Activated naive CD8-positive, alpha-beta T cell treated with anti-CD3 and anti-CD28 coated beads, Interleukin-2, amount 50 U/mL, for 24 hours (primary cell): ENCODE measurements at places on chromosomes 4 and X.

GRCh38 chr4:19047279-19047880 lies 1025.8 kb upstream of the LCORL start:
- no peaks in the 10 kb centered on the region for H3K27me3 ChIP-seq
- no peak overlapping the region for H3K4me3 ChIP-seq
- DNase-seq, result no peak
- H3K4me1 ChIP-seq, result no peaks in the 10 kb centered on the region

DNA sequence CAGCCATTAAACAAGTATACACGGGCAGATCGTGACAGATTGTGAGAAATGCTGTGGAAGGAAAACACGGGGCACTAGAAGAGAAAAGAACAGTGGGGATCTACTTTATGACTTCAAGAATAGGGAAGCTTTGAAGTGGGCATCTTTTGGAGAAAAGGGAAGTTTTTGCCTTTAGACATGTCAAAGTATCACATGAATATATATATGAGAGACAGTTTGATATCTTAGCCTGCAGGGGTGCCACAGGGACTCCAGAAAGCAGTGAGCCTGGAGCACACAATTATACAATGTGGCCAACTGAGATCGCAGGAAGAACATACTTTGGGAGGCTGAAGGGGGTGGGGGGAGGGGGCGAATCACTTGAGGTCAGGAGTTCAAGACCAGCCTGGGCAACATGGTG lies 35.7 kb downstream of the RELL1 start:
- no peak for DNase-seq
- H3K4me3 ChIP-seq, result no peak overlapping the region
- peaks cover 41% of the 10 kb centered on the region for H3K36me3 ChIP-seq
- no peak overlapping the region for H3K27ac ChIP-seq
- H3K4me1 ChIP-seq, result peaks cover 28% of the 10 kb centered on the region

DNA sequence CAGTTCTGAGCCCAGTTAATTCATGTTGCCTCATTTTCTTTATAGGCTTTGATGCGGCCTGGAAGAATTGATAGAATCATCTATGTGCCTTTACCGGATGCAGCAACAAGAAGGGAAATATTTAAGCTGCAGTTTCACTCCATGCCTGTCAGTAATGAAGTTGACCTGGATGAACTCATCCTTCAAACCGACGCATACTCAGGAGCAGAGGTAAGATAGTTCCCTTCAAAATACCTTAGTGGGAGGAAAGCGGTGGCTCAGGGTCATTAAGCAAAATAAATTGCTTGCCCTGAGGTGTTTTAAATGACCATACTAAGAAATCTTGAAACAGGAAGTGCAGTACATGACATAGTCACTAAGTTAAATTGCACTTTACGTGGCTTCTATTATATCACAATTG lies 140.6 kb upstream of the SPRY1 start:
- H3K4me3 ChIP-seq, result no peak overlapping the region
- peaks cover 7% of the 10 kb centered on the region for H3K4me1 ChIP-seq
- no peak overlapping the region for H3K27ac ChIP-seq
- no peak for DNase-seq
- peaks cover 15% of the 10 kb centered on the region for H3K36me3 ChIP-seq

- H3K27me3 ChIP-seq, result peaks cover 2% of the 10 kb centered on the region
- DNase-seq, result no peak
- no peaks in the 10 kb centered on the region for H3K4me1 ChIP-seq
- no peak overlapping the region for H3K4me3 ChIP-seq
- no peaks in the 10 kb centered on the region for H3K36me3 ChIP-seq
These were observed 43.2 kb upstream of the PITX2 start for GRCh38 chr4:110666030-110666429.

- peaks cover 1% of the 10 kb centered on the region for H3K4me1 ChIP-seq
- DNase-seq, result no peak
- H3K27ac ChIP-seq, result no peak overlapping the region
- H3K36me3 ChIP-seq, result peaks cover 12% of the 10 kb centered on the region
These were observed 19.4 kb upstream of the KLHL8 start for GRCh38 chr4:87239821-87240220.

- no peaks in the 10 kb centered on the region for H3K36me3 ChIP-seq
- no peaks in the 10 kb centered on the region for H3K27me3 ChIP-seq
- no peak for DNase-seq
- H3K4me3 ChIP-seq, result no peak overlapping the region
These were observed 36.9 kb downstream of the INTU start for GRCh38 chr4:127669691-127670090.

- H3K27me3 ChIP-seq, result no peaks in the 10 kb centered on the region
- peaks cover 6% of the 10 kb centered on the region for H3K36me3 ChIP-seq
- H3K27ac ChIP-seq, result no peak overlapping the region
These were observed 48.3 kb downstream of the RAB33B start for GRCh38 chr4:139501927-139502899.

- H3K4me1 ChIP-seq, result peaks cover 17% of the 10 kb centered on the region
- no peak for DNase-seq
- no peaks in the 10 kb centered on the region for H3K27me3 ChIP-seq
These were observed 824 bp upstream of the UGDH start for GRCh38 chr4:39528061-39528465.

DNA sequence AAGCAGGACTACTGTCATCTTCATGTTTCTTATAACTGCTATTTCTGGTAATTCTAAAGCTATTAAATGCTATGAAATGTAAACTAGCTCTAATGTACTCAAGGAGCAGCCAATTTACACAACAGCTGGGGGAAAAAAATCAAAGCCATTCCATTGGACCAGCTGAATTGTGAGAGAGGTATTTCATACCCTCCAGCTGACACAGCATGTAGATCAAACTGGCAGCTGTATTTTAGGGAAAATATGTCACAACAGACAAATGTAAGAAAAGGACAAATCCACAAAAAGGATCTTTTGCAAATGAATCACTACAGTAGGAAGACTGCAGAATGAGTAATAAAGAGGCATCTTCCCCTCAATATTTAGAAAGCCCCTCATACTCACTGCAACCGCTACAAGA lies 65.2 kb upstream of the FAM47B start:
- H3K4me1 ChIP-seq, result no peaks in the 10 kb centered on the region
- DNase-seq, result no peak
- no peak overlapping the region for H3K27ac ChIP-seq
- no peaks in the 10 kb centered on the region for H3K27me3 ChIP-seq

DNA sequence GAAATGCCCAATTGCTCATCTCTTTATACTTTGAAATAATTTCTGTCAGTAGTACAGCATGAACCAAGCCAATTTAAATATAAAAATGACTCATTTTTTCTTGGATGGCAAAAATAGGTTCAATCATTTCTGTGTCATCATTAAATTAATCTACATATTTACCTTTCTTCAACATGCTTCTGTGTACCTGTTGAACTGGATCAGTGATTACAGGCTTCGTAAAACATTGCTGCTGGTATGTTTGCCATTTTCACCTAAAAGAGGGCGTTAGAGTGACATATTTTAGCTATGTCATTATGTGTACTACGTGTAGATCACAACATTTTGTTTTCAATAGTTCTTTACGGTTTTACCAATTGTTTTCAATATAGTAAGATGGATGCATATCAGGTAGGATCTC lies 340.5 kb upstream of the MAOA start:
- no peak overlapping the region for H3K4me3 ChIP-seq
- DNase-seq, result no peak
- no peaks in the 10 kb centered on the region for H3K27me3 ChIP-seq
- H3K36me3 ChIP-seq, result no peaks in the 10 kb centered on the region
- no peak overlapping the region for H3K27ac ChIP-seq
- H3K4me1 ChIP-seq, result peaks cover 5% of the 10 kb centered on the region

DNA sequence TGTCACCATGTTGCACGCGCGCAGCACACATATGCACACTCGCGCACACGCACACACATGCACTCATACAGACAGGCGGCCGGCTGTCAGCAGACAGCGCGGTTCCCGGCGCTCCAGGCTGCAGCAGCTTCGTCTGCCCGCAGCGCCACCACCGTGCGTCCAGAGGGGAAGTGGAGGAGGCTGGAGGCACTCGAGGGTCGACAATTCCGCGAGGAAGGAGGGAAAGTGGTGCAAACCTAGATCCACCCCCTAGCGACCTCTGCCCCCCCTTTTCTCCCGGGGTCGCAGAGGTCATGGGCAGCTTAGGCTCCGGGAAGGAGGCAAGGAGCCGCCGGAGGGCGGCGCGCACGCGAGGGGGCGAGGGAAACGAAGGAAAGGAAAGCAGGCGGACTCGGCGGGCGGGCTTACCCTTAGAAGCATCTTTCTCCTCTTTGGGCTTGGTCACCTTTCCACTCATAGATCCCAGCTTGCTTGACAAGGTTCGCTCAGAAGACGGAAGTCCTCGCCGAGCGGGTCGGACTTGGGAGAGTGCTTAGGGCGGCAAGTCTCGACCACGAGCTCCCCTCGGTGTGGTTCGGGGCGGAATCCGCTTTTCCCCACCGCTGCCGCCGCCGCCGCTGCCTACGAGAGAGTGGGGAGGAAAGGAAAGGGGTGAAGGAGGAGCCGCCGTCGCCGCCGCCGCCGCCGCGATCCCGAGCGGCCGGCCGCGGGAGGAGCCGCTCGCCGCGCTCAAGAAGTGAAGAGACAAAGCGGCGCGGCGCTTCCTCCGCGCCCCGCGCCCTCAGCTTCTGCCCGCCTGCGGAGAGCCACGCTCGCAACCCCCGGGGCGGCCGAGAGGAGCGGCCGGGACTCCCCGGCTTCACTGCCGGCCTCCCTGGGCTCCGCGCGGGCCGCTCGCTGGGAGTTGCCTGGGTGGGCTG lies 326.6 kb upstream of the F9 start:
- H3K36me3 ChIP-seq, result no peaks in the 10 kb centered on the region
- peak; percentile 1 for DNase-seq
- H3K4me1 ChIP-seq, result no peaks in the 10 kb centered on the region
- H3K27ac ChIP-seq, result no peak overlapping the region
- H3K4me3 ChIP-seq, result no peak overlapping the region

GRCh38 chr4:172705565-172705964 lies 463.0 kb upstream of the GALNT7 start:
- no peak for DNase-seq
- no peak overlapping the region for H3K27ac ChIP-seq
- no peaks in the 10 kb centered on the region for H3K4me1 ChIP-seq
- H3K36me3 ChIP-seq, result no peaks in the 10 kb centered on the region

DNA sequence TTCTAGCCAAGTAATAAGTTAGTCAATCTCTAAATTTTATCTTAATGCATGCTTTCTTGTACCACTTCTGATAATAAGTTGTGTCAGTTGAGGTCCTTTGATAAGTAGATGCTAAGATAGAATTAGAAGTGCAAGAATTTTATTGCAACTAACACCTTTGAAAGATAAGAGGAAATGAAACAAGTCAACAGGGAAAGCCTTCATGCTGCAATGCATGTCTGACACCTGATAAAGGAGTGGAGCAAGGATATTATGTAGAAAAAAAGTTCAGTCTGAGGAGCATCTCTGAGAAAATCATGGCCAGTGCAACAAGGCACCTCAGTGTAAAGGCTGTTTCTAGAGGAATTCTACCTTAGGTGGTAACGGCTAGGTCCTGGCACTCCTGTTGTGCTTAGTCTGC lies 210.7 kb upstream of the PPP1R2C start:
- H3K4me1 ChIP-seq, result peaks cover 7% of the 10 kb centered on the region
- no peak for DNase-seq
- no peaks in the 10 kb centered on the region for H3K36me3 ChIP-seq
- no peak overlapping the region for H3K27ac ChIP-seq
- H3K27me3 ChIP-seq, result no peaks in the 10 kb centered on the region
- H3K4me3 ChIP-seq, result no peak overlapping the region

DNA sequence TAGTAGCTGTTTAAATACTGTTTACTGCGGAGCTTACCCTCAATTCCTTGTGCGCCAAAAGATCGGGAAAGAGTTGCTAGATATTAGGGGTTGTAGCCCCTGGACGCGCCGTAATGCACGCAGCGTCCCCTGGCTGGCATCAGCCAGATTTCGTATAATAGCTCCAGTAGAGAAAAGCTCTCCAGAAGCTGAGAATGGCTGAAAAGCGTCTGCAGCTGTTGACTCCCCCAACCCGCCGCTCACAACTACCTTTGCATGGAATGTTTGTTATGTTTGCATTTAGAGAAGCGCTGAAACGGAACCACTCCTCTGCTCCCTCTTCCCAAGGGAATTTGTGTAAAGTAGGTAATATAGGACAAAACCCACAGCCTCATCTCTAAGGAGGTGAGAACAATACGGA lies 3.7 kb downstream of the DOCK11 start:
- H3K36me3 ChIP-seq, result no peaks in the 10 kb centered on the region
- H3K27me3 ChIP-seq, result no peaks in the 10 kb centered on the region
- no peak for DNase-seq

DNA sequence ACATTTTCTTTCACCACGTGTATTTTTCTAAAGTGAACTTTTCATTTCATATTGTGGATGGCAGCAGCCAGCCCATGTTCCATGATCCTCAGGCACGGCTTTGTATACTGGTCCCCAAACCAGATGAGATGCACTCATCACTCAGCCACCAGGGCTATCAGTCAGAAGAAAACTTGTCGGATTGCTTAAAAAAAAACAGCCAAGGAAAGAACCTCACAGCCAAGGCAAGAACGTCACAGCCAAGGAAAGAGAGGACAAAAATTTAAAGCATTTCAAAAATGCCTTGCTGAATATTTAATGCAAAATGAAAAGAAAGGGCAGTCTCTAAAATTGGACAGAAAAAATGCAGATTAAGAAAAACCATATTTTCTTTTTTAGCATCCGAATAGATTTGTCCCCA lies 333.3 kb downstream of the PDGFC start:
- DNase-seq, result no peak
- no peak overlapping the region for H3K4me3 ChIP-seq
- no peaks in the 10 kb centered on the region for H3K4me1 ChIP-seq
- H3K27me3 ChIP-seq, result no peaks in the 10 kb centered on the region
- no peak overlapping the region for H3K27ac ChIP-seq

- no peaks in the 10 kb centered on the region for H3K36me3 ChIP-seq
- no peak overlapping the region for H3K27ac ChIP-seq
- no peaks in the 10 kb centered on the region for H3K27me3 ChIP-seq
- DNase-seq, result no peak
- no peaks in the 10 kb centered on the region for H3K4me1 ChIP-seq
- no peak overlapping the region for H3K4me3 ChIP-seq
These were observed 1425.7 kb upstream of the TENM3 start for GRCh38 chr4:180817529-180817928.

- no peak overlapping the region for H3K4me3 ChIP-seq
- H3K27me3 ChIP-seq, result no peaks in the 10 kb centered on the region
- no peaks in the 10 kb centered on the region for H3K4me1 ChIP-seq
- H3K27ac ChIP-seq, result no peak overlapping the region
- DNase-seq, result no peak
These were observed 445.2 kb downstream of the RPA4 start for GRCh38 chrX:97328853-97329390.

DNA sequence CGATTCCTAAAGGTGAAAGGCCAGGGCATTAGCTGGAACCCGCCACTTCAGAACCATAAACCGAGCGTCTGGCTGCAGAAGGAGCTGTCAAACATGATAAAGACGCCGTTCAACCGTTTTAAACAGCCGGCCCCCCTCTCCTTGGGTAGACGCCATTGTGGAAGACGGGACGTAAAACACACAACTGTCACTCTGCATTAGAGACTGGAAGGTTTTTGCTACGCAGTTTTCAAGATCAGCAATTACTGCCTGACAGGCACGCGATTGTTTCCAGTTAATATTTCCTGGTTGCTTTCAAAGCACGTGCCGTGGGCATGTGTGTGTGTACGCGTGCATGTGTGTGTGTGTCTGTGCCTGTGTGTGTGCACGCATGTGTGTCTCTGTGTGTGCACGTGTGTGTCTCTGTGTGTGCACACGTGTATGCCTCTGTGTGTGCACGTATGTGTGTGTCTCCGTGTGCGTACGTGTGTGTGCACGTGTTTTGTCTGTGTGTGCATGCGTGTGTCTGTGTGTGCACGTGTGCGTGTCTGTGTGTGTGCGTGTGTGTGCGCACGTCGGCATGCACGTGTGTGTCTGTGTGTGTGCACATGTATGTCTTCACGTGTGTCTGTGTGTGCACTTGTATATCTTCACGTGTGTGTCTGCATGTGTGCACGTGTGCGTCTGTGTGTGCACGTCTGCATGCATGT lies 48.8 kb downstream of the SHOX start:
- H3K4me3 ChIP-seq, result no peak overlapping the region
- peaks cover 4% of the 10 kb centered on the region for H3K27me3 ChIP-seq
- DNase-seq, result no peak
- H3K27ac ChIP-seq, result no peak overlapping the region
- H3K36me3 ChIP-seq, result no peaks in the 10 kb centered on the region
